Ovary (tissue), 10 donors: ENCODE measurements at places on chromosomes 1 and 21.

DNA sequence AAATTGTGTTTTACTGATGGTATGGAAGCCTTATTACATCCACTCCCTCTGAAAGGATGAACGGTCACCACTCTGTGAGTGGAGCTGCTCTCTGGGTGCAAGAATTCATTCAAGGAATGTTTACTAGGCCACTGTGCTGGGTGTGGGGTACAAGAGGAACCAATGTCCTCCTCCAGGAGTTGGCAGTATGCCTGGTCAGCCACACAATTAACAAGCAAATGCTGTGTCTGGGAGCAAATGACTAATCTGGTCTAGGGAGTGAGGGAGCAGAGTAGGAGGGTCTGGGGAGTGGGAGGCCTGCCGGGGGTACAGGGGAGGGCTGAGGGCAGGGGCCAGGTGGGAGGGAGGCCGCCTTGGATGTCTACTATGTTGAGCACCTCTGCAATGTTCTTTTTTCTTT is 27.2 kb upstream of the TDRD10 start:
- no peak for DNase-seq

- no peak for DNase-seq
These were observed 40.0 kb upstream of the CITED4 start for GRCh38 chr1:40901886-40902852.

DNA sequence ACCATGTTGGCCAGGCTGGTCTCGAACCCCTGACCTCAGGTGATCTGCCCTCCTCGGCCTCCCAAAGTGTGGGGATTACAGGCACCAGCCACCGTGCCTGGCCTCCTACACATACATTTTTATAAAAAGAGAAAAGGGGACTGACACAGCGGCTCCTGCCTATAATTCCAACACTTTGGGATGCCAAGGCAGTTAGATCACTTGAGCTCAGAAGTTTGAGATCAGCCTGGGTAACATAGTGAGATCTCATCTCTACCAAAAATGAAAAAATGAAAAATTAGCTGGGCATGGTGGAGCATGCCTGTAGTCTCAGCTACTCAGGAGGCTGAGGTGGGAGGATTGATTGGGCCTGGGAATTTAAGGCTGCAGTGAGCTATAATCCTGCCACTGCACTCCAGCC is 23.4 kb downstream of the ZNF281 start:
- DNase-seq = no peak

- no peak for DNase-seq
These were observed 48.2 kb downstream of the SLC9C2 start for GRCh38 chr1:173554541-173555250.

- DNase-seq = peak; percentile 14
These were observed 23.7 kb downstream of the KCNC4 start for GRCh38 chr1:110233861-110234260.

- DNase-seq = no peak
These were observed 25.3 kb downstream of the ZFYVE9 start for GRCh38 chr1:52166996-52167753.

GRCh38 chr1:203099805-203100515 is 14.1 kb upstream of the MYOG start:
- DNase-seq = no peak

DNA sequence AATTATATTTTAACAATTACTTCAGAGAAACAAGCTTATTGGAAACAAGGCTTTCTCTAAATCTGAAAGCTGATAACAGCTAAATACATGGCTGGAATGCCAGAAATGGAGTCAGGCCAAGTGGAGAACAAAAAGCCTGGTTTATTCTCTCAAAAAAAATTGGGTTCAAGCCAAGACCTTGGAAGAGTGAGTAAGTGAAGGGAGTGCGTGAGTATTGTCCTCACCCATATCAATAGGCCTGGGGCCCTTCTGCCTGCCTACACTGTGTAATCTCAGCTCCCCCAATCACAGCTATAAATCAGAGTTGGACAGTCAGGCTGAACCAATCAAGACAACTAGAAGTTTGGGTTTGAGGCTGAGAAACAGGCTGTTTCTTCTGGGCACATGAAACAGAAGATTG is 7.4 kb downstream of the KYAT3 start:
- peak; percentile 45 for DNase-seq

DNA sequence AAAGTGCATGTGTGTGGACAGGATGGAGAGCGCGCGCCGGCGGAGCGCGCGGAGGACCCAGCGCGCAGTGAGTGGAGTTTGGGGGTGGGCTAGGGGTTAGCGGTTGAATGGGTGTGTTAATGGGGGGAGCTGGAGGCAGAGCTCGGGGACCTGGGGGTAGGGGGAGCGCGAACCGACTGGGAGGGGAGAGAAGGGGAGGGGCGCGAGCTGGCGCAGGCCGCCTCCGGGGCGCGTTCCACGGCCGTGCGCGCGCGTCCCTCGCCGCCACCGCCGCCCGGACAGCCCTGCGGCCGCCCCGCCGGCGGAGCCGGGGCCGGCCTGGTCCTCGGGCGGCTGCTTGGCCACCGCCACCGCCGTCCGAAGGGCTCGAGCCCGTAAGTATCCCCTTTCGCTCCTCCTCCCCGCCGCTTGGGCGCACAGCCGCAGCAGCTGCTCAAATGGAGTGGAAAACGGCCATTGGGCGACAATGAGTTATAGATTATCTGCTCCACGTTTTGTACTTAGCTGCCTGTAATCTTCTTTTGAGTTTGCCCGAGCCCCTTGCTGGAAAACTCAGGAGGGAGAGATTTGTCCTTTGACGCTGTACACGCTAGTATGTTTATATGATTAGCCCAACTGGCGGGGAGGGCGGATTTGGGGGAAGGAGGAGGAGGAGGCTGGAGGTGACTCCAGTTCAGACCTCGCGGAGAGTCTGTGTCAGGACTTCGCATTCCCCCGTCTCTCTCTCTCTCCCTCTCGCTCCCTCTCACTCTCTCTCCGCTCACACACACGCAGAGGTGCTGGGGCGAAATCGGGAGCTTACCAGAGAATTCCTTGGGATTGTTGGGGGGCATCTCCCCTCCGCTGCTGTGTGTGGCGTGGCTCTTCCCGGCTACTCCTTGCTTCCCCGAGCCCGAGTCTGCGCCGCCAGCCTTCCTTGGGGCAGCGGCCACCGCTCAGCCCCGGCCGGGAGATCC is at the start of gene ADGRL2:
Gene ADGRL2 (plus strand): TSS at position 240 of the 956 bp plus-strand sequence. CDS start 36,051 bp downstream, outside the sequence.
- peak; percentile 89 for DNase-seq

DNA sequence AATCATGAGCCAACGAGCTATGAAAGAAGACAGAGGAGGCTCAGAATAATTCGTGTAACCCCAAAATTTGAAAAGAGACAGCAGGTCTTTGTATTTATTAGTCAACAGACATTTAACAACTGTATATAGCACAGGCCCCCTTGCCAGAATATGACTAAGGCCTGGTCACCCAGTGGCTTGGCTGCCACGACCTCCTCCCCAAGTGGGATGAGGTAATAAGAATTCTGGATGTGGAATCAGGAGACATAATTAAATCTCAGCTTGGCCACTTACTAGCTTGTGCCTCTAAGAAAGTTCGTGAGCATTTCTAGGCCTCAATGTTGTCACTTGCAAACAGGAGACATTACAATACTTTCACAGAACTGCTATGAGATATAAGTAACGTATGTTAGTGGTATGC is 134.2 kb upstream of the TNFSF4 start:
- no peak for DNase-seq

GRCh38 chr1:171984262-171984661 is 143.0 kb downstream of the DNM3 start:
- DNase-seq = peak; percentile 8

GRCh38 chr1:66848193-66848592 is 47.1 kb upstream of the INSL5 start:
- no peak for DNase-seq

DNA sequence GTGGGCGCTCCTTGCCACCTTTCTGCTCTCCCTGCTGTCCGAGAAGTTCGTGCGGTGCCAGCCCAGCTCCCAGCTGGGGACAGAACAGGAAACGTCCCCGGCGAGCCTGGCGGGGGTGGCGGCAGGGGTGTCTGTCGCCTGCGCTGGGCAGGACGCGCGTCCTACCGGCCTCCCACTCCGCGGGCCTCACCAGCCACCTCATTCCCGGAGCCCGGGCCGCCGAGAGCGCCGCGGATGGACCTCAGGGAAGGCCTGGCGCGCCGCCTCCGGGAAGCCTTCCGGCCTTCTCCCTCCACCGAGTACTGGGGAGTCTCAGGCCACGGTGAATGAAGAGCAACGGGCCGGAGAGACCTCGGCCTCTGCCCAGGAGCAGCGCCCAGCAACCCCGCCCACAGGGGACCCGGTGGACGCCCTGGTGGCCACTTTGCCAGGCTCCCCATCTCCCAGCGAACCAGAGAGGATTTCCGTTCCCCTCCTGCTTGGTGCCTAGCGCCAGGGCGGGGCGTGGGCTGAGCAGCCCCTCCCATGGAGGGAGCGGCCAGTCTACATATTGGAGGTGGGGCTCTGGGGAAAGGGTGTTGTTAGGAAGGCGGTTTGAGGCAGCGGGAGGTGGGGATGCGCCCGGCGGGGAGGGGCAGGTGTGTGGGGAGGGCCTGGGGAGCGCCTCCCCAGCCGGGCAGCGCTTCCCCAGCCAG is 9.5 kb upstream of the TNFRSF14 start:
- no peak for DNase-seq

GRCh38 chr1:156213644-156213966 is 798 bp downstream of the PMF1 start:
- DNase-seq = no peak

- no peak for DNase-seq
These were observed 43.1 kb downstream of the ATP2B4 start for GRCh38 chr1:203669739-203670138.

GRCh38 chr21:45267390-45267760 is 20.3 kb downstream of the POFUT2 start:
- DNase-seq = peak; percentile 6

DNA sequence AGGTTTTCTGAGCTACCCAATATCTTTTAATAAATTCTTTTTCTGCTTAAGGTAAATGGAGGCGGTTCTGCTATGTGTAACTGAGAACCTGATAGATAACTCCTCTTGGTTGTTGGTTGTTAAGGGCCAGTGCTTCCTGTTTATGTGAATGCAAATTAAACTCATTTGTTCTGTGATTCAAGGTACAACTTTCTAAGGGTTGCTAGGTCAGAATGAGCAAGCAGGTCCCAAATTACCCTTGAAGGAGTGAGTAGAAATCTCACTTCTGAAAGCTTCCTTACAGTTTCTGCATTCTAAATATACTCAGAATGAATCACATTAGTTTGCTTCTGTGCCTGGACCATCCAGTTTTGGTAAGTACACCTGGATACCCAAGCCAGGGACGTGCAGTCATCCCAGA is 15.5 kb upstream of the FAM78B start:
- DNase-seq = no peak

DNA sequence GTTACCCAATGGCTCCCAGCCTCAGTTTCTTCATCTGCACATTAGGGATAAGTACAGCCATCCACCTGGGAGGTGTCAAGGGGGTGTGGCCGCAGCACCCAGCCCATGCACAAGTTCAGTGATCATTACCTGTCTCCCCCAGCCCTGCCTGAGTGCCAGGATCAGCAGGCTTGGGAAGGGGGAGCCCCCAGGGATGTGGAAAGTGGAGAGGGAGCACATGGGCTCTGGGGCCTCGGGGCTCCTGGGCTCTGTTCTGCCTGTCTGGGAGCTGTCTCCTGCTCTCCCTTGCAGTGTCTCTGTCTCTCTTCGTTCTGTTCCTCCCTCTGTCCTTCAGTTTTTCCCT is 10.8 kb upstream of the PADI1 start:
- DNase-seq = no peak

DNA sequence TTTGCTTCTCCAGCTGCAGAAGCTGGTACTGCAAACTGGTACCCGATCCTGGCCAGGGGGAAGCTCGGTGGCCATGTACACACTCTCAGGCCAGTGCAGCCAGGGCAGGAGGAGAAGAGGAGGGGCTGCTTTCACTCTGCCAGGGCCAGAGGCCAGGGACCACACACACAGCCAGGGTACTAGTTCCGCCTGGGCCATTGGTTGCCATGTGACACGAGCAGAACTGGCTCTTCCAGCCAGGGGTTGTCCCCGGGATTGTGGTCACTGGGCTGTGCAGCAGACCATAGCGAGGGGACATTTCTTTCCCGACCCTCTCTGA is 3.7 kb upstream of the SHISAL2A start:
- no peak for DNase-seq

- DNase-seq = no peak
These were observed 160.2 kb downstream of the DENND1B start for GRCh38 chr1:197614916-197615692.

GRCh38 chr1:156444407-156445001 is 56.1 kb downstream of the MEF2D start:
- no peak for DNase-seq

- no peak for DNase-seq
These were observed 74.1 kb upstream of the JUN start for GRCh38 chr1:58857680-58858673.

- no peak for DNase-seq
These were observed 724.5 kb downstream of the NCAM2 start for GRCh38 chr21:21722731-21723130.

GRCh38 chr1:167599957-167600581 is 30.0 kb upstream of the RCSD1 start:
- DNase-seq = no peak

GRCh38 chr21:38257667-38258066 is 876 bp downstream of the KCNJ15 start:
- no peak for DNase-seq

DNA sequence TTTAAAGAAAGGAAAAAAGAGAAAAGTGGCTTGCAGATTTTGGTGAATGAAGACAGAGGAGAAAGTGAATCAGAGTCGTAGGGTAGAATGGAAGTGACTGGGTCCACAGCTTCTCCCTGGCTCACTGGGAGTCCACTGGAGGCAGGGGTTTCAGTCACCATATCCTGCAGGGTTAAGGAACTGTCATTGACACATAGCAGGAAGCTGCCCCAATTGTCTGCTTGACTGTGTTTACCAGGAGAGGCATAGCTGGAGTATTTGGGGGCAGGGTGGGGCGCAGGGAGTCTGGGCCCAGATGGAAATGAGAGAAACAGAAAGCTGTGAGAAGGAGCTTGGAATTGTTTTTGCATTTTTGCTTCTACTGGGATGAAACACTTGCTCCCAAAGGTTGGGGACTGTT is 228.8 kb upstream of the CSF3R start:
- DNase-seq = no peak

GRCh38 chr1:151510020-151510405 is 1.2 kb upstream of the CGN start:
- DNase-seq = no peak

GRCh38 chr1:174914991-174915390 is 84.8 kb upstream of the CACYBP start:
- DNase-seq = no peak

DNA sequence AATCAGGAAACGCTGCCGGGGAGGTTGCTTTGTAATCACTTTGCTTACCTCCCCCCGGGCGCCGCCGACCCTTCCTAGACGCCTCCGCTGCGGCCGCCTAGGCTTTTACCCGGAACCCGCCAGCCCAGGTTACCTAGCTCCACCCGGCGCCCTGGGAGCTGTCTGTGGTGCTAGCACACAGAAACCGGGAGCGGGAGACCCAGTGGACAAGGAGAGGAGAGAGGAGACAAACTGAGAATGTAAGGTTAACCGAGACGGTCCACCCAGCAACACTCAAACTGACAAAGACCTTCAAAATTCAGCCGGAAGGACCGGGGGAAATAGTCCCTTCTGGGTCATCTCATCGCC is 9.8 kb downstream of the BARHL2 start:
- no peak for DNase-seq

DNA sequence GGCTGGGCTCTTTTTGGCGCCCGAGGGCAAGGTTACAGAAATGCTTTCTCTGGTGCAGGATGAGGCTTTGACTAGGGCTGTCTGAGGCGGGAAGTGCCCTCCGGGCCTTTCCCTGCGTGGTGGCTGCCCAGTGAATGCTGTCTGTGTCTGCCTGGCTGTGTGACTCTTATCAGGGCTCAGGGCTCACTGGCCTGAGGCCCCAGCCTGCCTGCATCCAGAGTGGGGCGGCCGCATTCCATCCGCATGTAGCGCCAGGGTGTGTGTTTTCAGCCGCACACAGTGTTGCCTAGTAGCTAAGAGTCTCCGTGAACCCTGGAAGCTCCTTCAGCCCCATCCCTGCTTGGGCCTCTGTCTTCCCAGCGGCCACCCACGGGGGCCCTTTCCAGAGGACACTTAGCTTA is 59.1 kb downstream of the FAAP20 start:
- peak; percentile 60 for DNase-seq
